Osteoblast (primary cell): ENCODE measurements at places on chromosomes 12 and 14. TPM values are rescaled to one million over a fixed set of nuclear protein-coding genes. Genes with fewer than 3 reads are reported as not detected.

- H3K27ac ChIP-seq = no peak overlapping the region
- no peak for DNase-seq
- H3K27me3 ChIP-seq = peaks cover 3% of the 10 kb centered on the region
Observed at GRCh38 chr12:22615963-22616501, 8.9 kb upstream of the ETNK1 start.

DNA sequence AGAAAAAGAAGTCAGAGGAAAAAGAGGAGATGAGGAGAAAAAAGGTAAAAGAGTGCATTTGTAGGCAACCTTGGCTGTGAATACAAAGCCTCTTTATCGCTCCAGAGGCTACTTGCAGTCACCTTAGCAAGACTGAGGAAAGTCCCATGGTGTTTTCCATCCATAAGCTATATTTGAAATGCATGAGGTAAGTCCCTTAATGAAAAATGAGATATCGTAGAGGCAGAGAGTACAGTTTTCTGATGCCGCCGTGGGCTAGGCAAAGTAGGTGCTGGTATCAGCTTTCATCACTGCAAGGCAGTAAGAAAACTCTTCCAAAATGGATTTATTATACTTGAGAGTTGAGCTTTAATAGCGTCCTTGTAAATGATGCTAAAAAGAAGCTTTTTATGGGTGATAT, 186.8 kb downstream of the ASCL1 start:
- no peak overlapping the region for H3K4me3 ChIP-seq
- no peak overlapping the region for H3K27ac ChIP-seq
- no peaks in the 10 kb centered on the region for H3K4me1 ChIP-seq

DNA sequence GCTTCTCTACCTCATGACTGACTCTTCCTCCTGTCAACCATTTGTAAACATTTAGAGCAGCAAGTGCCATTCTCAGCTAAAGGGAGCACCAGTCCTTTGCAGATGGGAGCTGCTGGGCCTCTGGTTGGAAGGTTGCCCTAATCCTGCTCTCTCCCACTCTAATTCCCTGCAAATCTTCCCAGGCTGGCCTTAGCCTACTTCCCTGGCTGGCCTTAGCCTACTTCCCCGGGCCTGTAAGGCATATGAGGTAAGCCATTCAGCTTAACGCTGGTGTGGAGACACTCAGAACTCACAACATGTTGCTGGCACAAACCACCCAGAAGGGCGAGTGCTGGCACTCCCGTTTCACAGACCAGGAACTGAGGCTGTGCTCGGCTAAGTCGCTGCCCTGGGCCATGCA, 69.0 kb downstream of the CPSF2 start:
- no peaks in the 10 kb centered on the region for H3K36me3 ChIP-seq
- no peak overlapping the region for H3K4me3 ChIP-seq
- no peak for DNase-seq
- H3K27me3 ChIP-seq = no peaks in the 10 kb centered on the region
- H3K27ac ChIP-seq = no peak overlapping the region

The TAS2R30 gene
- total RNA-seq = 8.3 and 9.7 TPM in 2 replicates

The BMP4 gene
- 6.8 and 7.6 TPM in 2 replicates for total RNA-seq

- H3K4me1 ChIP-seq = peaks cover 53% of the 10 kb centered on the region
- no peaks in the 10 kb centered on the region for H3K27me3 ChIP-seq
- H3K27ac ChIP-seq = peak overlapping the region; percentile 97
- H3K4me3 ChIP-seq = peak overlapping the region; percentile 19
Observed at GRCh38 chr12:27627123-27627852, 69.0 kb upstream of the REP15 start.

The KRT75 gene
- total RNA-seq = under 0.01 TPM in 1 of 2 replicates, not detected in the other

The C12orf54 gene
- not detected in 2 replicates for total RNA-seq

The LTBR gene
- 110 and 121 TPM in 2 replicates for total RNA-seq

- peaks cover 9% of the 10 kb centered on the region for H3K27me3 ChIP-seq
- no peaks in the 10 kb centered on the region for H3K36me3 ChIP-seq
- H3K4me1 ChIP-seq = peaks cover 3% of the 10 kb centered on the region
Observed at GRCh38 chr14:53885136-53885640, 71.4 kb downstream of the BMP4 start.

DNA sequence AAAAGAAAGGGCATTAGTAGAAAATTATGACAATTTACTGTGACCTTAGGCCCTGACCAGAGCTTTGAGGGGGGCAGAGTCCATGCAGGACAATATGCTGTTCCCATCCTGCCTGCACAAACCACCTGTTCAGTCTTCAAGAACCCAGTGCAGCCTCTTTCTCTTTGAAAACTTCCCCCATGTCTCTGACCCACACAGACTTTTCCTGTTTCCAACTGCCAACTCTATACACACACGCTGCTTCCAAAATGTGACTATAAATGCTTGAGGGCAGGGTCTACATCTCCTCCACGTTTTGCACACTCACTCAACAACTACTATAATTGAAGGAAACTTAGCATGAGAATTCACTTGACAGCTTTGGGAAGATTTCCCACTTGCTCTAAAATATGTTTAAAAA, 36.6 kb upstream of the SYCP3 start:
- peaks cover 10% of the 10 kb centered on the region for H3K36me3 ChIP-seq
- H3K27ac ChIP-seq = no peak overlapping the region
- no peaks in the 10 kb centered on the region for H3K27me3 ChIP-seq
- H3K4me1 ChIP-seq = no peaks in the 10 kb centered on the region
- DNase-seq = no peak
- H3K4me3 ChIP-seq = no peak overlapping the region

DNA sequence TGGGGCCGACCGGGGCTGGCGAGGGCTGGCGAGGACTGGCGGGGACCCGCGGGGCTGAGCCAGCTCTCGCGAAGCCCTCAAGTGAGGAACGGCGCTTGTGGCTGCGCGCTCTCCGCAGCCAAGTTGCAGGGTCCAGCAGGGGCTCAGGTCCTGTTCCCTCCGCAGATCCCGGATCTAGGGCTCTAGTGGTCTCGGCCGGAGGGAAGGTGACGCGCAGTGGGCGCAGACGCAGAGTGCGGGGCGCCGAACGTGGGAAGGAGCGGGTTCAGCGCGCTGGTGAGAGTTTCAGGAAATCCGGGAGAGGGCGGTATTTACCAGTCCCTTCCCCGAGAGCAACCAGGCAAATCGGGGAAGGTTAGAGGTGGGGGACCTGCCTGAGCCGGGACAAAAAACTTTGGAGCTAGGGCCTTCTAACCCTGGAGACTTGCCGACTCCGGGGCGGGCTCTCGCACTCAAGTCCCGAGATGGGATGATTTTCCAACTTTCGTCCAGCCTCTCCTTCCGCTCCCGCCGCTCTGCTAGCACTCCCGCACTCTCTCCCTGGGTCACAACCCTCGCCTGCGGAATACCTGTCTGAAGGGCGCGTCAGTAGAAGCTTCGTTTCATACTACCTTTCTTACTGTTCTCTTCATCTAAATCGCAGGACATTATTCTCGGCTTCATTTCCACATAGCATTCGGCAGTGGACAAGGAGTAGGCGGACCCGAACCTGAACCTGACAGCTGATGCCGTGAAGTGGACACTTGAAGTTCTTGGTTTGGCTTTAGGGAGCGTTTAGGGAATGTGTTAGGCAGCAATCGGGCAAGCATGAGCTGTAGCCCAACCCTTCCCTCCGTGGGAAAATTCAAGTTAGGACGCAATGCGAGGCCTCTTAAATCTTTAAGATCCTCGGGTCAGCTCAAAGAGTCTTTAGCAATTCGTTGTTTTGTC, 13.6 kb upstream of the PAX9 start:
- no peak overlapping the region for H3K27ac ChIP-seq
- DNase-seq = peak; percentile 89
- no peaks in the 10 kb centered on the region for H3K4me1 ChIP-seq

DNA sequence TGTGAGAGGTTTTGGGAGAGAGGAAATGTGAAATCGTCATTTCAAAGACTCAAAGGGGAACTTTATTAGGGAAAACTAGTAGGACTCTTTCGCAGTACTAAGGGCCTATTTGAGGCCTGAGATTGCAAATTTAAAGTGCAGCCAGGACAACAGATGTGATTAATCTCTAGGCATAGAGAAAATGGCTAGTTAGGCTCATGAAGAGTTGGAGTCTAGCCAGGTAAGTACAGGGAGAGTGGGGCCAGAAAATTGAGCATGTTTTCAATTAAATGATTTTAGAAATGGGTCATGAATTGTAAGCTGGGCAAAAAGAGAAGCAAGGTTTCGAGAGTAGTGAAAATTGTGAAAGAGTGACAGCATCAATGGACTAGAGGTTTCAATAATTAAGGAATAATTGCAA, 91.9 kb upstream of the LMNTD1 start:
- no peak overlapping the region for H3K27ac ChIP-seq
- H3K4me3 ChIP-seq = no peak overlapping the region
- H3K4me1 ChIP-seq = peaks cover 5% of the 10 kb centered on the region
- H3K36me3 ChIP-seq = no peaks in the 10 kb centered on the region
- DNase-seq = no peak
- peaks cover 2% of the 10 kb centered on the region for H3K27me3 ChIP-seq

DNA sequence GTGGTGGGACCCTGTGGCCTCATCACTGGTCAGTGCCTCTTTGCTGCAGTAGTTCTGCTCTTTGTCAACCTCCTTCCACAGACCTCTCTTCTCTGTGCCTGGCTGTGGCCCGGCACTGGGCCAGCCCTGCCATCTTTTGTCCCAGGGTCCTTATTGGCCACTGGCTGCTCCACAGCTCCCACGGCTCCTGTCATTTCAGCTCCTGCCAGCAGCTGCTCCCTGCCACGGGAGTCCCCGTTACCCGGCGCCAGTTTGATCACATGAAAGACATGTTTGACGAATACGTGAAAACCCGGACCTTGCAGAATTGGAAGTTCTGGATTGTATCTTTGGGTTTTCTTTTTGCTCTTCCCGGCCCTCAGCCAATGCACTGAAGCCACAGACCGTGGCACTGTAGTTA, 35.4 kb downstream of the IL31 start:
- H3K36me3 ChIP-seq = peaks cover 55% of the 10 kb centered on the region
- H3K4me1 ChIP-seq = no peaks in the 10 kb centered on the region
- H3K4me3 ChIP-seq = no peak overlapping the region
- peak; percentile 9 for DNase-seq
- no peak overlapping the region for H3K27ac ChIP-seq

The SMIM41 gene
- total RNA-seq = under 0.01 TPM in 1 of 2 replicates, not detected in the other

- no peaks in the 10 kb centered on the region for H3K36me3 ChIP-seq
- H3K4me3 ChIP-seq = no peak overlapping the region
- no peak for DNase-seq
- no peaks in the 10 kb centered on the region for H3K4me1 ChIP-seq
- H3K27me3 ChIP-seq = no peaks in the 10 kb centered on the region
Observed at GRCh38 chr12:115470977-115471376, 787.0 kb upstream of the TBX3 start.

GRCh38 chr14:97077253-97077653, 280.1 kb downstream of the VRK1 start:
- H3K36me3 ChIP-seq = no peaks in the 10 kb centered on the region
- no peak for DNase-seq
- no peak overlapping the region for H3K27ac ChIP-seq
- H3K27me3 ChIP-seq = no peaks in the 10 kb centered on the region

- no peaks in the 10 kb centered on the region for H3K27me3 ChIP-seq
- no peaks in the 10 kb centered on the region for H3K4me1 ChIP-seq
- no peak overlapping the region for H3K27ac ChIP-seq
- no peak overlapping the region for H3K4me3 ChIP-seq
Observed at GRCh38 chr12:108886873-108887629, 7.2 kb downstream of the DAO start.

The PPP1R36 gene
- 0.88 and 1.1 TPM in 2 replicates for total RNA-seq

The KRT73 gene
- not detected in 2 replicates for total RNA-seq

DNA sequence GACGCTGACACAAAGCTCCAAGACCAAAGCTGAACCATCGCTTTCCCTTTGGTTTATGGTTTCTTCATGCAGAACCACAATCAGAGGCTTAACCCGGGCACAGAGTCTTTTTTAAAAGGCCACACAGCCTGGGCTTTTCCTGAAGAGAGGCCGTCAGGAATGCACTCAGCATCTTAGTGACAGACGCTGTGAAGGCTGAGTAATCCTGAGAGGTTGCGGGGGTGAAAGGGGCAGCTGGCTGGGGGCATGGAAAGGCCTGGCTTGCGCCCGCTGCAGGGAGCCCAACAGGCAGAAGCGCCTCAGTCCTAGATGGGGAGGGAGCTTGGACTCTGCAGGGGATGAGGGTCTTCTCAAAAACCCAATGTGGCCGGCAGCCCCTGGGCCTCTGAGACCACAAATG, 13.6 kb downstream of the CTDSP2 start:
- H3K4me1 ChIP-seq = peaks cover 54% of the 10 kb centered on the region
- H3K36me3 ChIP-seq = peaks cover 17% of the 10 kb centered on the region
- H3K27ac ChIP-seq = peak overlapping the region; percentile 50

DNA sequence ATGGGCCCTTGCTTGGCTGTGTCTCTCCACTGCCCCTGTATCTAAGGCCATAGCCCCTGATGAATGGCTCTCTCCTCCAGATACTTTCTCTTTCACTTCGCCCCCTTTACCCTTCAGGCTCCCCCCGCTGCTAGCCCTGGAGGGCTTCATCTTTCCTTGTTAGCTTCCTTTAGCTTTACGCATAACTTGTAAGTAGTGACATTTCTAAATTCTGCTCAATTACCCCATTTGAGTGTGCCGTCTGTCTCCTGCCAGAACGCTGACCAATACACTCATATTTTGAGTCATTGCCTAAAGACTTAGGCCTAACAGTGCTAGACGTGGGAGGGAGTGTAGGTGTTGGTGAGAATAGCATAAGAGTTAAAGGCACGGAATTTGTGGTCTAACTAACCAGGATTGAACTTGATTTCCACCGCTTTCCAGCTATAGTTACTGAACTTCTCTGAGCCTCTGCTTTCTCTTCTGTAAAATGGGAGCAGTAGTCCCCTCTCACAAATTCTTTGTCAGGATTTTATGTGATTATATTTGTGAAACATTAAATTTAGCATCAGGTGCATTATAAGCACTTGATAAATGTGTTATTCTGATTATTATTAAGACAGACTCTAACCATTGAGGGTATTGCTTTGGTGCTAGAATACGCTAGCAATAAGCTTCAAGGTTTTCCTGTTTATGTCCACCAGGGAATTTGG, 129.3 kb downstream of the ZFP36L1 start:
- no peaks in the 10 kb centered on the region for H3K27me3 ChIP-seq
- peak overlapping the region; percentile 86 for H3K27ac ChIP-seq
- no peaks in the 10 kb centered on the region for H3K36me3 ChIP-seq
- peak; percentile 83 for DNase-seq
- peak overlapping the region; percentile 41 for H3K4me3 ChIP-seq

GRCh38 chr14:34049790-34050189, 98.9 kb upstream of the EGLN3 start:
- H3K4me1 ChIP-seq = no peaks in the 10 kb centered on the region
- H3K27me3 ChIP-seq = no peaks in the 10 kb centered on the region
- DNase-seq = no peak

DNA sequence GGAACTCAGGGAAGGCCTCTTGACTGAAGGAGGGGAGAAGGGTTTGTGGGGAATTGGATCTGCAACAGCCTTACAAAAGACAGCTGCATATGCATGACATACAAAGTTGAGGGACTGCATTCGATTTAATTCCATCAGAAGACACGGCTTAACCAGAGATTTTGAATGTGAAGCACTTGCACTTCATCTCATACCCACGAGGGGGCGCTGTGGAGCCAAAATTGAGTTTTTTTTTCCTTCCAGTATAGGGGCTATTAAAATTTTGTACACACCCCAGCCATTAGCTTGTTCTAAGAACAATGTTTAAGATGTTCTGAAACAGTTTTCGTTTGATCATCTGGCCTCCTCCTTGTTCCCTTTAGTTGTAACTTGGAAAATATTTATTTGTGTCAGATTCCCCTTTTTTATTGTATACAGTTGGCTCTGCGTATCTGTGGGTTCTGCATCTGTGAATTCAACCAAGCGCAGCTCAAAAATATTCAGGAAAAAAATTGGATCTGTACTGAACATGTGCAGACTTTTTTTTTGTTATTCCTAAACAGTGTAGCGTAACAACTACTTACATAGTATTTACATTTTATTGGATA, 1.6 kb downstream of the SUDS3 start:
- H3K4me3 ChIP-seq = peak overlapping the region; percentile 90
- no peaks in the 10 kb centered on the region for H3K27me3 ChIP-seq
- peak; percentile 90 for DNase-seq
- peaks cover 36% of the 10 kb centered on the region for H3K4me1 ChIP-seq
- peaks cover 18% of the 10 kb centered on the region for H3K36me3 ChIP-seq
